ENCODE measurements at places on chromosomes 1 and 21. TPM values are rescaled to one million over a fixed set of nuclear protein-coding genes. Genes with fewer than 3 reads are reported as not detected.

- DNase-seq: no peak
These were observed 2.2 kb downstream of the FBXO28 start for GRCh38 chr1:224116131-224116530.

DNA sequence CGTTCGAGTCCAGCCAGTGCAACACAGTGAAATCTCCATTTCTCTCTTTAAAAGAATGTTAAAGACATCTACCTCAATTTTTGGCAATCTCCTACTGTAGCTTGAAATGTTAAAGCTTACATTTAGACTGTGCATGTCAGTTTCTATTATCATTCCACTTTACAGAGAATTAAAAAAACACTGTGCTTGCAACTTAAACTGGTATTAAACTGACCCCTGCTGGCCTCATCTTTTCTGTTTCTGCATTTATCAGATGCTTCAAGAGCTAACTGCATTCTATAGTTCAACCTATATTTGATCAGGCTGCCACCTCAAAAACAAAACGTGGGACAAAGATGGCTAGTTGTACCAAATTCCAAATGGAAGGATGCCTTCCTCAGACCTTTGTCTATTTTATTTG lies 226.5 kb downstream of the SMYD3 start:
- DNase-seq: no peak

- no peak for DNase-seq
These were observed 68.5 kb downstream of the NIBAN1 start for GRCh38 chr1:184905601-184906322.

- no peak for DNase-seq
These were observed 10.2 kb downstream of the KCNC4 start for GRCh38 chr1:110220324-110220723.

- DNase-seq: no peak
These were observed 86.4 kb downstream of the RGL1 start for GRCh38 chr1:183891158-183891856.

DNA sequence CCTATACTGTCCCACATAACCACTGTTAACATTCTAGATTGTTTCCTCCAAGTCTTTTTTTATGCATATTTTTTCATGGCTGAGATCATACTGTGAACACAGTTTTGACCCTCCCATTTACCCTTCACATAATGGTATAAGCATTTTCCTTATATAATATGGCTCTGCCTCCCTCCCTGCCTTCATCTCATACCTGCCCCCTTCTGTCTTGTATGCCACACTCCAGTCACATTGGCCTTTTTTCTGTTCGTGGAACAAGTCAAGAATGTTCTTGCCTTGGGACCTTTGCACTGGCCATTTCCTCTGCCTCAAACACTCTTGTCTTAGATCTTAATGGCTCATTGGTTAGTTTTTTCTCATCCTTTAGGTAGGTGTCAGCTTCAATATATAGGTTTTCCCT lies 24.3 kb upstream of the ELAVL4 start:
- no peak for DNase-seq

GRCh38 chr1:74673351-74674111 lies at the start of gene ERICH3:
TSS of gene ERICH3 (minus strand) at chr1:74673792. CDS start at chr1:74673519, 273 bp downstream.
- no peak for DNase-seq

DNA sequence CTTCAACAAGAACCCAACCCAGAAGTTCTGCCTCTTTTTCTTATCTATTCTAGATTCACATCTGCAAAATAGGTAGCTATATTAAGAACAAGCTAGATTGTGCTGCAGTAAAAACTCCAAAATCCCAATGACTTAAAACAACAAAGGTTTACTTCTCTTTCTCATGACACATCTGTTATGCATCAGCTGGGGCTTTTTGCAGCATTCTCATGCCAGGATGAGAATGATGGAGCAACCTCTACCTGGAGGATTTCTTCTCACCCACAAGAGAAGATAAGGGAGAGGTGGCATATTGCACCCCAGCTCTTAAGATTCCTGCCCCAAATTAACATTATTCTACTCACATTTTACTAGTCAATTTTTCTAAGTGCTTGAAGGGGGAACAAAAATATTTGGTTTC lies 152.3 kb upstream of the SPAG17 start:
- no peak for DNase-seq

PLA2G4A gene
- 1.2 TPM for total RNA-seq

Measured in natural killer cell treated with Interleukin-12 subunit alpha and Interleukin-12 subunit beta and Interleukin-15 and Interleukin-18, amount 100 ng/mL, for 72 hours (primary cell).